ENCODE measurements at places on chromosomes 1 and 21.

DNA sequence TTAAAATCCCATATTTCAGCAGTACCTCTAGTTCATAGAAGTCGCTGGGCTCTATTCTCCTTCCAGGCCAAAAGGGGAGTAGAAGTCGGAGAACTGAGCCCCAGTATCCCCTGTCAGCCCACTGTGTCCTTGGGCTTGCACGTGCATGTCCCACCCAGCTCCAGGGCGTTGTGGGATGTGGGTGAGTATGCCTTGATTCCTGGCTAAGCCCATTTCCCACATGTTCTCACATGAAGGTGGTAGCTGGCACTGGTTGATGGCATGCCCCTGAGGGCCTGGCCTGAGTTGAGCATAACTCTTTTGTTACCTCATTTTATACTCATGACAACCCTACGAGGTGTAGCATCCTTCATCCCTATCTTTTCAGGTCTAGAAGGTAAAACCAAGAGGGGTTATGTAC lies 8.0 kb downstream of the SLC6A17 start:
- DNase-seq: no peak

- DNase-seq: no peak
These were observed 11.5 kb upstream of the LRRC47 start for GRCh38 chr1:3807769-3808168.

- DNase-seq: no peak
These were observed 2.3 kb downstream of the SRM start for GRCh38 chr1:11057477-11057876.

GRCh38 chr21:41209016-41209619 lies 41.2 kb downstream of the BACE2 start:
- no peak for DNase-seq

- DNase-seq: no peak
These were observed 903.4 kb downstream of the TTLL7 start for GRCh38 chr1:83095570-83095969.

- DNase-seq: peak; percentile 66
These were observed 19.7 kb upstream of the RBBP5 start for GRCh38 chr1:205141236-205142101.

DNA sequence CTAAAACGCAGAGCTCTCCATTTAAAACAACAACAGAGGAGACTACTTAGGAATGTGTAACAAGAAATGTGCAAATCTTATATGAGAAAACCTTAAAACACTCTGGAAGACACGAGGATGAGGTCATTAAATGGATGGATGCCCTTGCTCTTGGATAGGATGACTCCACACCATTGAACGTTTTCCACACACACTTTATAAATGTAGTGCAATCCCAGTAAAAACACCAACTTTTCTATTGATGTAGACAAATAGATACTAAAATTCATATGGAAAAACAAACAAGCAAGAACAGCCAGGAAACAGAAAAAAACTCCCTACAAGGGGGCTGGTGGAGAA lies 18.4 kb upstream of the COL6A1 start:
- DNase-seq: no peak

- no peak for DNase-seq
These were observed 93.6 kb downstream of the DYRK1A start for GRCh38 chr21:37460196-37460595.

DNA sequence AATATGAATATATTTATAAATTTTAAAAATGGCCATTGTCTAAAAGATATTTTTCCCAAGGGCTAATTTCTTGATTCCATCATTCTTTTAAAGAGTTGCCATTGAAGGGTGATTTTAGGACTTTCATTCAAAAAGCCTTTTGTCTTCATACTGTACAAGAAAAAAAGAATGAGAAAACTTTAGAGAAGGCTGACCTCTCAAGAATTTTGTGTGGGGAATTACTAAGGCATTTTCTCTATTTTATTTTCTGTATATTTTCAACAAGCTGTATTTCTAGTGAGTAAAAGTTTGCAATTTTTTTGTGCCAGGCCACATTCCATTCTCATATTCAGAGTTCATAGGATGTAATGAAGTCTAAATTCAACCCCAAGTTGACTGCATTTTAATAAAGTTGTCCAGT lies 49.3 kb downstream of the IVNS1ABP start:
- no peak for DNase-seq

DNA sequence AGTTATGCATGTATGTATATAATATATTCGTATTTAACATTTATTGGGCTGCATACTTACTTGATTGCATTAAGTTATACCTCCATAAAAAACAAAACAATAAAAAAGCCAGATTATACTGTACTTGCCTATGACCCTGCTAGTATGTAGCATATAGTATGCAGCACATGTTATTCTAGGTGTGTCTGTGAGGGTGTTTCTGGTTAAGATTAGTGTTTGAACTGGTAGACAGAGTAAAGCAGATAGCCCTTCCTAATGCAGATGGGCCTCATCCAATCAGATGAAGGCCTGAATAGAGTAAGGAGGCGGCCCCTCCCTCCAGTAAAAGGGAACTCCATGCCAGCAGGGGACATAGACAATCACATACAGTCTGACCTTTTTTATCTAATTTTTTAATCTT lies 323.3 kb upstream of the USP24 start:
- DNase-seq: no peak

GRCh38 chr1:15353839-15354579 lies 55.7 kb upstream of the EFHD2 start:
- DNase-seq: no peak

- DNase-seq: no peak
These were observed 29.0 kb upstream of the PRRX1 start for GRCh38 chr1:170634824-170635410.

GRCh38 chr1:225423518-225423855 lies 4.4 kb downstream of the LBR start:
- DNase-seq: no peak

DNA sequence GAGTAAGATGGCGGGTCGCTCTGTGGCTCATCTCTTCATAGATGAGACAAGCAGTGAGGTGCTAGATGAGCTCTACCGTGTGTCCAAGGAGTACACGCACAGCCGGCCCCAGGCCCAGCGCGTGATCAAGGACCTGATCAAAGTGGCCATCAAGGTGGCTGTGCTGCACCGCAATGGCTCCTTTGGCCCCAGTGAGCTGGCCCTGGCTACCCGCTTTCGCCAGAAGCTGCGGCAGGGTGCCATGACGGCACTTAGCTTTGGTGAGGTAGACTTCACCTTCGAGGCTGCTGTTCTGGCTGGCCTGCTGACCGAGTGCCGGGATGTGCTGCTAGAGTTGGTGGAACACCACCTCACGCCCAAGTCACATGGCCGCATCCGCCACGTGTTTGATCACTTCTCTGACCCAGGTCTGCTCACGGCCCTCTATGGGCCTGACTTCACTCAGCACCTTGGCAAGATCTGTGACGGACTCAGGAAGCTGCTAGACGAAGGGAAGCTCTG lies 2.4 kb downstream of the TNFAIP8L2 start:
- DNase-seq: no peak

GRCh38 chr1:241208910-241209379 lies 148.1 kb downstream of the RGS7 start:
- no peak for DNase-seq

GRCh38 chr1:57916041-57916440 lies 492.2 kb upstream of the DAB1 start:
- DNase-seq: no peak

DNA sequence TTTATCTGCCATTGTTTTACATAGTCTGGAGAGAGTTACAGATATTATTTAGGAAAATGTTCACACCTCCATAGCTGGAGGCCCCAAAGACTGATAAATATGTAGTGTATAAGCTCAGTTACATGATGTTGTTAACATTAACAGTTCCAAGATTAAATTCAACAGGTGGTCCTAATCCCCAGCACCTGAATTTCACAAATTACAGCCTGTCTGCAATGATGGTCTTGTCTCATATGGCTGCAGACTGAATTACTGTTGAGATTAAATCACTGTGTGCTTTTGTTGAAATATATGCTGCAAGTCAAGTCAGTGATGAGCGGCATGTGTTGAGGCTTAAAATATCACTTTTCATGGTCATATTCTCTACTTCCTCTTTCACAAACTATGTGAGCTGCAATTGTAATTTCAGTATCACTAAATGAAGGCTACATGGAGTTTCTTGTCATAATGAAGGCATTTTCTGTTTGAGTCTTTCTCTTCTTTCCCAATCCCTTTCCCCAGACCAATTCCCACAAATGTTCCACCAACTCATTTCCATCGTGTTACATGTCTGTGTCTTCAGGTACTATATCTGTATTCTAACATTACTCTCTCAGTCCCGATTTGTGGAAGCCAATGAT lies 4.2 kb downstream of the ST6GALNAC5 start:
- DNase-seq: no peak

DNA sequence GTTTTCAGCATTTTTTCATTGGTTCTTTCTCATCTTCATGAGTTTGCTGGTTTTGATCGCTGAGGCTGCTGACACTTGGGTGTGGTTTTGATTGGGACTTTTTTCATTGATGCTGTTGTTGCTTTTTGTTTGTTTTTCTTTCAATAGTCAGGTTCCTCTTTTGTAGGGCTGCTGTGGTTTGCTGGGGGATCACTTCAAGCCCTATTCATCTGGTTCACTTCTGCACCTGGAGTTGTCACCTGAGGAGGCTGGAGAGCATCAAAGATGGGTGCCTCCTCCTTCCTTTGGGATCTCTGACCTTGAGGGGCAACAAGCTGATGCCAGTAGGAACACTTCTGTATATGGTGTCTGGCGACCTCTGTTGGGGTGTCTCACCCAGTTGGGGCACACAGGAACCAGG lies 1279.9 kb upstream of the TMPRSS15 start:
- DNase-seq: no peak

GRCh38 chr21:20486303-20486702 lies 511.9 kb upstream of the NCAM2 start:
- DNase-seq: no peak

- peak; percentile 35 for DNase-seq
These were observed 45.5 kb downstream of the TOR1AIP2 start for GRCh38 chr1:179831852-179832699.

- DNase-seq: no peak
These were observed 128.8 kb downstream of the COQ8A start for GRCh38 chr1:227068883-227069282.

GRCh38 chr1:12336413-12336812 lies 106.6 kb downstream of the VPS13D start:
- no peak for DNase-seq

DNA sequence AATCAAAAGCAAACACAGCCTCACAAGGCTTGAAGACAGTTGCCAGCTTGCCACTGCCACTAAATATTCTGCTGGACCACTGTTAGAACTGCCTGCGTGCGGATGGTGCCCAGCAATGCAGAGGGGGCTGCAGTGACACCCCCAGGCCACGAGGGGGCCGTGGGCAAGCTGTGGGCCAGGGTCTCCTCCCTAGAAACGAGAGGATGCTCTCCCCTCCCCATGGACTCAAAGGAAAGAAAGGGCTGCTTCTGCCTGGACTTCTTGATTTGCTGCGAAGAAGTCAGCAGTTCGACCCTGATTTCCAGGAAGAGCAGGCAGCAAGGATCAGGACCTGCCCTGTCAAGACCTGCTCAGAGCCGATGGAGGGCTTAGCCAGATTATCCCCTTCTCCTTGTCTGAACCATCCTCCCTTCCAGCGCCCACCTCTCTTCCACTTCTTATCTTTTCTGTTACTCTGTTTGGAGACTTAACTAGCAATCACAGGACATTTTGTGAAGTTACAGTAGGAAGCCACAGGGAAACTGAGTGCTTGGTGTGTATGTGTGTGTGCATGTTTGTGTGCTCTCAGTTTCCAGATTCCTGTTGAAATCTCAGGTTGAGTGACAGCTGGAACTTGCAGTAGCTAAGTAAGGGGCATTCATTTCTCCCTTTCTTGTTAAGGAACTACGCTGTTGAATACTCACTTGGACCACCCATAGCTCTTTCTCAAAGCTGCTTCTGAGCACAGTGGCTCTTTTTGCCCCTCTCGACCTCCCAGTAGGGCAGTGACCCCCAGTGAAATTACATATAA lies 2.7 kb downstream of the MAN1C1 start:
- DNase-seq: peak; percentile 50

- no peak for DNase-seq
These were observed 6.1 kb downstream of the ST6GALNAC3 start for GRCh38 chr1:76080552-76081079.

DNA sequence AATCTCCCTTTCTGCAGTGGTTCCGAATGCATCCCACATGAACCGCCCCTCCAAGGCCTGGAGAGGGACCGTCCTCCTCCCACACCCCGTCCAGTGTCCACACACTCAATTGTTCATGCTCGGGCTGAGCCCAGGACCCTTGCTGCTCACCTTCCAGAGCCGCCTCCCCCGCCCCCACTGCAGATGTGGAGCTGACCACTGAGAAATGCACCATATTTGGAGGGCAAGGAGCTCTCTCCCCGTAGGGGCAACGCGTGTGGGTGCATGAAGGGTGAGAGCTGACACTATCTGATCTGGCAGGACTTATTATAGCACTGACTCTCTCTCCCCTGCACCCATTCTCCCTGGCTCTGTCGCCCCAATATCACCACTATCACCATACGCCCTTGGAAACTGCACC lies 4.0 kb upstream of the S100A3 start:
- DNase-seq: no peak

GRCh38 chr1:9902060-9902452 lies 8.0 kb downstream of the CTNNBIP1 start:
- no peak for DNase-seq

- no peak for DNase-seq
These were observed 6.8 kb downstream of the SCYL3 start for GRCh38 chr1:169886931-169887330.

DNA sequence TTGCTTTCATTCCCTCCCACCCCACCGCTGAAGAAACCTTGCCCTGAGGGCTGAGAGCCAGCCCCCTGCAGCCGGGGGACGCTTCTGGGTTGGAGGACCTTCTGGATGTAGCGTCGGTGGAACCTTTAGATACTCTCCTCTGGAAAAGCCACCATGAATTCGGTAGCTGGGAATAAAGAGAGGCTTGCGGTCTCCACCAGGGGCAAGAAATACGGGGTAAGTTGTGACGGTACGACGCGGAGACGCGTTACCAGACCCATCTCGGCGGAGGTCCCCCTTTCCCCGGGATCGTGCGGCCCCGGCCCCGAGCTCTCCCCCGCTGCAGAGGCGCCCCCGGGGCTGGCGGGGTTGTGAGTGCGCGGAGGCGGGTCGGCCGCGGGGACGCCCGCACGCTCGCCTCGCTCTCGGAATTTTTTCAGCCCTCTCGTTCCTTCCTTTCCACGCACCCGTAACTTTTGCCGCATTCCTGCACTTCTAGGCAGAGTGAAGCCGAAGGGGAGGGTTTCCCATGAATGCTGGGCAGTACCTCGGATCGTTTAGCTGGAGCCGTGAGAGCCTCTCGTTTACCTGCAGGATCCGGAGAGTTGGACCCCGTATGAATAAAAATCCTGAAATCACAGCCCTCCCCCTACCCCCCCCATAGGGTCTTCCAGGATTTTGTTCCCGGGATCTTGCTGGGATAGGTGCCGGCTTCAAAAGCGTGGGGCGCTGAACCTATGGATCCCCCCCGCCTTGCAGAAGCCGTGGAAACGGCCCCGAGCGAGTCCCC lies 671 bp downstream of the KIF26B start:
- no peak for DNase-seq

GRCh38 chr1:235307158-235308124 lies 20.5 kb downstream of the ARID4B start:
- no peak for DNase-seq

- no peak for DNase-seq
These were observed 25.3 kb downstream of the OPTC start for GRCh38 chr1:203519053-203519840.

- DNase-seq: no peak
These were observed 110.8 kb downstream of the GREM2 start for GRCh38 chr1:240501115-240501514.

All from CD4-positive, alpha-beta T cell treated with Interleukin-6 at 100 ng/mL for 8 hours (primary cell).